ENCODE measurements at places on chromosomes 5 and 9.

DNA sequence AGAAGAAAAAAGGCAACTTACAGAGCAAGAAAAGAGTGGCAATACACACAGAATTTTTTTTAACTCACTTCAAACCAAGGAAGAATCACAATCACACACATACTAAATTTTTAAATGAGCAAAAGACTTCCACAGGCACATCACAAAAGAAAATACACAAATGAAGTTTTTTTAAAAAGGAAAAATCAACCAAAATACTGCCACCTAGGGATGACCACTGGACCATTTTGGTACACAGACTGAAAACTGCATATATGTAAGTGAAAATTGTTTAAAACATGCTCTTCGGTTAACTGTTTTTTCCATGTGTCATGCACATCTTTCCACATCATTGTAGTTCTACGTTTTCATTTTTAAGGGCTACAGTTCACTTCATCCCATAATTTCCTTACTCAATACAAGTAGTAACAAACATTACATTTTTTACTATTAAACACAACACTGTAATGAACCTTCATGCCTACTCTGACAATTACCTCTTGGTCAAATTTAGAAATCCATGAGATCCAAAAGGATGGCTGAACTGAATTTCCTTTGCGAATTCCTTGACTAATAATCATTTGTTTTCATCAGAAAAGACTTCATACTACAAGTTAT lies 79.0 kb downstream of the FBXW11 start:
- no peak for DNase-seq

DNA sequence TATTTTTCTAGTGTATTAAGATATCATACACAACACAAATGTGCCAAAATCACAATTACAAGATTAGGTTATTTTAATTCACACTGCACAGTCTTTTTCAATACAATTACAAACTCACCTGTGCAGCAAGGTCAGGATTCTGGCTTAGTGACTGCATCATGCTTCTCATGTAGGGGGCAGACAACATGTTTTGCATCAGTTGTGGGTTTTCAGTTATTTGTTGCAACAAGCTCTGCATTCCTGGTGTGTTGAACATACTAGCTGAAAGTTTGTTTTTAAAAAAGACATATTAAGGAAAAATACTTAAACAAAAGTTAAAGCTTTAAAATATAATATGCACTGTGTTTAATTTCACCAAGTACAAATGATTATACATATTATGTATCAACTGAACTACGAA lies 38.7 kb downstream of the UBQLN1 start:
- DNase-seq: no peak

GRCh38 chr5:78540335-78541085 lies 108.1 kb downstream of the LHFPL2 start:
- DNase-seq: no peak

- no peak for DNase-seq
These were observed 828.1 kb upstream of the ZNF608 start for GRCh38 chr5:125574491-125575044.

DNA sequence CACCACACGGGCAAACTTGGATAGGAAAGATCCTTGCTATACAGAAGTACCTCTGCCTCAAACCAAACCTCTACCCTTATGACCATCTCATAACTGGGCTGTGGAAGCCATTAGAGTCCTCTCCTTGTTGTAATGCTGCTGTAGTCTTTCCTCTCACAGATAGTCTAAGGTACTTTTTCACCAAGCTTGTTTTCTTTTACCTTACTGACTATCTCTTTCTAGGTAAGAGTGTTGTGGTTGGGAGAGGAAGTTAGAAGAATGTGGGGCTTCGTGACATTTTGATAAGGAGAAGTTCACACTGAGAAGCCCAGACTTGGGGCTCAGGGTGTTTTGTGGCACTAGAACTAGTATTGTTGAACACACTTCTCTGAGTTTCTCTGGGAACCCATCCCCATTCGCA lies 8.9 kb downstream of the CFAP95 start:
- no peak for DNase-seq

DNA sequence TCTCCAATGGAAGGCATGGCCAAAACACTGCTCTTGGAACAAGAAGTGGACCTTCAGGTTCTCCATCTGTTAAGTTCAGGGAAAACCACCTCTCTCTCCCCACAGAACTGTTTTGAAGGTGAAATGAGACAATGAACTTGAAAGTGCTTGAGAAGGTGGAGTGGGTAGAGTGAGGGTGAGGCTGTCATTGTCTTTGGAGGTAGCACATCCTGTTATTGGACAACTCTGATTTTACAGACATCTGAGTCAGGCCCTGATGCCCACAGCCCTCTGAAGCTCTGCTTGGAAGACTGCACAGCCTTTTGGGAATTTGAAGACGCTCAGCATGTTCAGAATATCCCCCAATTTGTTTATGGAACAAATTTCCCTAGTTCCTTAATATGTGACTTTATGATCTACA lies 27.6 kb upstream of the TEX48 start:
- no peak for DNase-seq

DNA sequence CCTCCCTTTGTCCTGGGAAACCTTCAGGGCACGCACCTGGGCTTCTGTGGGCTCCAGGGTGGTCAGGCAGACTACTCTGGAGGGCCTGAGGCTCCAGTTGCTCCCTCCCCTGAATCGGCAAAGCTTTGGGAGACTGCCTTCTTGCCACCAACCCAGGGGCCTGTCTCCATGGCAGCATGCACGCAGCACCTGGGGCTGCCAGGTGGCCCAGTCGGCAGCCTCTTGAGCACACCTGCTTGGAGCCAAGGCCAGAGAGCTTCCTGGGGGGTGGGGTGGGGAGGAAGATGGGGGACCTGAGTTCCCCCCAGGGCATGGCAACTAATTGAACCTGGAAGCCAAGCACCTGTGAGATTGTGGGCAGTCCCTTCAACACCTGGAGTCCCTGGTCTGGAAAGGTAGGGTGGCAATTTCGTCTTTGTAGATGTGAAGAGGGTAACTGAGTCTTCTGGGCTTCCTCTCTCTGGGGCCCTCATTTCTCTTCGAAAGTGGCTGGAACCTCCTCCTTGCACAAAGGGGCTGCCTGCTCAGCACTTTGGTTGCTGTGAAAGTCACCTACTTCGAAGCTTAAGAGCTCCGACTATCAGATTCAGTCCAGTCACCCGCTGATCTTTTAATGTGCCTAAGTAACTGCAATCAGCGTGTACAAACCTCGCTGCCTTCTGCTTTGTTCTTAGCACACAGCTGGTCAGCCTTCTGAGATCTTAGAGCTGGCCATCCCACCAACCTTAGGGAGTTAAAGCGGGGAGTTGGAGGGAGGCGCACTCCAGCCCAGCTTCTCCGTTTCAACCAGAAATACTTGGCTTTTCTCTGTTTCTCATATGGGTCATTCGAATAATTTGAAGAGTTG lies 4.0 kb downstream of the RNF183 start:
- DNase-seq: no peak

DNA sequence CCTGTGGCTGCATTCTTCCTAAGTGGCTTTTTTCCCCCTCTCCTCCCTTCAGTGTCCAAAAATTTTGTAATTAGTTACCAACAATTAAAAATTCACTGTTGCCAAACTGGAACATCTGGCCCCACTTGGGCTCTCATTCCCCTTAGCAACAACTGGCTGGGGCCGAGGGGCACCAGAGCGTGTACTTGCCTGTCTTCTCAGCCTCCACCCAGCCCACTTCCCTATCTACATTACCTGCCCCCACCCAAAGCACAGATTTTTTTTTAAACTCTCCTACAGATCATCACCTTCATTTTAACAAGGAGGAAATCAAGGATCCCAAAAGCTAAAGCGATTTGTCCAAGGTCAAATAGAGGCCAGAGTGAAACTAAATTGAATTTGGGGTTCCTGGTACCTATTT lies 278.8 kb downstream of the EBF1 start:
- no peak for DNase-seq

GRCh38 chr5:111829701-111830100 lies 72.7 kb upstream of the NREP start:
- DNase-seq: no peak

DNA sequence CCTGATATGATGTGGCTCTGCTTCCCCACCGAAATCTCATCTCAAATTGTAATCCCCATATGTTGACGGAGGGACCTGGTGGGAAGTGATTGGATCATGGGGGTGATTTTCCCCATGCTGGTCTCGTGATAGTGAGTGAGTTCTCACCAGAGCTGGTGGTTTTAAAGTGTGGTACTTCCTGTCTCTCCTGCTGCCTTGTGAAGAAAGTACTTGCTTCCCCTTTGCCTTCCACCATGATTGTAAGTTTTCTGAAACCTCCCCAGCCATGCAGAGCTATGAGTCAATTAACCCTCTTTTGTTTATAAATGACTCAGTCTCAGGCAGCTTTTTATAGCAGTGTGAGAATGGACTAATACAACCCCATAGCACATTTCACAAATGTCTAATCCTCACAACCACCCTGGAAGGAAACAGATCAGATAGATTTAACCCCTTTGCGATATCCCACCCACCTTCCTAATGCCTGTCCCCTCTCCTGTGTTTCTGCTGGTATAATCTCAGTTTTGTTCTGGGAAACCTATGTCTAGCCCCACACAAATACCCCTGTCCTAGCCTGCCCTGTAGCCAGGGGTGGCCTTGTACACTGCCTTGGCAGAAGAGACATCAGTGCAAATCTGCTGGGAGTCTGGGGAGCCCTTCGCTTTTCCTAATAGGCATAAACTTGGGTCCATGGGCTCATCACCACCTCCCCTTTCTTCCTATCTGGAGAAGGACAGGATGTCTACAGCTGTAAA lies 157.0 kb upstream of the RAI14 start:
- no peak for DNase-seq

DNA sequence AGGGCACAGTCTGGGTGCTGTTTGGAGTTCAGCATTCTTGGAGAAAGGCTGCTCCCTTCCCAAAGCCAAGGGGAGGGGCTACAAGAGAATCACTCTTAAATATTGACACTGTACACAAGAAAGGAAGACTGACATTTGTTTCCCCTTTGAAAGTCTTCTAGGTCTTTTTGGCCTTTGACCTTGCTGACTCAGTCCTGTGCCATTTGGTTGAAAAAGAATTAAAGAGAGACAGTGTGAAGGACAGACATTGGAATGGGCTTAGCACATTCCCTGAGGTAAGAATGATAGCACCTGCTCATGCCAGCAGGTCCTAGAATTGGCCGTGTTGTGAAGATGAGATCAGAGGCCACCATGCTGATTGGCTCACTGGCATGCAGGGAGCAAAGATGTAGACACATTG lies 271.4 kb upstream of the ZNF608 start:
- DNase-seq: no peak

GRCh38 chr9:131349881-131350563 lies 43.9 kb upstream of the PRRC2B start:
- peak; percentile 89 for DNase-seq

GRCh38 chr5:133995883-133996563 lies 8.8 kb downstream of the VDAC1 start:
- DNase-seq: no peak

GRCh38 chr5:172666251-172666650 lies 25.2 kb downstream of the NEURL1B start:
- DNase-seq: no peak

GRCh38 chr5:176954050-176954449 lies 52.5 kb downstream of the UIMC1 start:
- DNase-seq: no peak

- DNase-seq: no peak
These were observed 134.6 kb downstream of the TMC1 start for GRCh38 chr9:72656021-72656420.

GRCh38 chr9:115191667-115192066 lies 73.7 kb upstream of the TNC start:
- peak; percentile 13 for DNase-seq

- no peak for DNase-seq
These were observed 26.6 kb downstream of the PTPDC1 start for GRCh38 chr9:94110821-94111252.

- DNase-seq: no peak
These were observed 862.2 kb downstream of the DTWD2 start for GRCh38 chr5:118126159-118126558.

GRCh38 chr5:33903118-33903517 lies 11.3 kb upstream of the ADAMTS12 start:
- DNase-seq: no peak

- DNase-seq: no peak
These were observed 17.9 kb upstream of the GPX8 start for GRCh38 chr5:55141945-55142690.

GRCh38 chr9:3035579-3036332 lies 191.9 kb upstream of the PUM3 start:
- no peak for DNase-seq

DNA sequence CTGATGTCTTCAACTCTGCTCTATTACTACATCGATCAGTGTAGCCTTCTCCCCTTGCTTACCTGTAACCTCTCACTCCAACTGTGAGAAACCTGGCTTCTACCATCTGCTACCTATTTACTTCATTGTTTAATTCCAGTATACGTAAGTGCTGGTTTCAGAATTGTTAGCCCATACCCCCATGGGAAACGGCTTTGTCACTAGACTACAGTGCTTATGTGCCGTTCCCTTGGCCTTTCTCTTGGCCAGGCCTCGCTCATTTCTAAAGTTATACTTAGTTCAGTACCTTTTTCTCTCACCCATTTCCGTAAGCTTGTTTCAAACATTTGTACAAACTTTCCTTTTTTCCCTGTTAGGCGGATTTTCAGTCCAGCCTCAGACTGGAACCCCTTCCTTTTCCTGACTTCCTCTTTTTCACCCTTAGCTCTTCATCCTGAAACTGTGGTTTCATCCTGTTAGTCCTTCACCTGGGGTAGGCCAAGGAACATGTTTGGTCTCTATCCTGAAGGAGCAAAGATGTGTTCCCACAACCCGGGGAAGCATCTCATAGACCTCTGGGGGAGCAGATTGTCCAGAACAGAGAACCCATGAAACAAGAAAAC lies 21.7 kb downstream of the ALG2 start:
- DNase-seq: no peak

GRCh38 chr9:131273856-131274673 lies 2.2 kb downstream of the FAM78A start:
- no peak for DNase-seq

DNA sequence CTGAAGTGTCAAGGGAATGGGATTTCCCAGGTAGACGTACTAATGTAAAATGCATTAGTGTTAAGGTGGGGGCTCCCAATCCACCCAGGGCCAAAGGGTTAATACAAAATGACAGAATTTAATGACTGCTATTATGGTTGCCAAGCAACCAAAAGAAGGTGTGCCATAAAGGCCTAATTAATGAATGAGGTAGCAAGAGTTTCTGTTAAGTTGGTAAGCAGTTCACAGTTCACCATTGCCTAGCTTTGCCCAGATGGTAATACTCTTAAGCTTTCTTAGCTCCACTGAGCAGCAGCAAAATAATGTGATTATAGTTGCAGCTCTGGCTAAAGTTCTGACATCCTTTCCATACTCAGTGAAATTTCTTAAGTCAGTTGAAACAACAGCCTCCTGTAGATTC lies 211.7 kb downstream of the DENND1A start:
- DNase-seq: no peak

GRCh38 chr5:180558232-180558631 lies 33.1 kb downstream of the SCGB3A1 start:
- no peak for DNase-seq

DNA sequence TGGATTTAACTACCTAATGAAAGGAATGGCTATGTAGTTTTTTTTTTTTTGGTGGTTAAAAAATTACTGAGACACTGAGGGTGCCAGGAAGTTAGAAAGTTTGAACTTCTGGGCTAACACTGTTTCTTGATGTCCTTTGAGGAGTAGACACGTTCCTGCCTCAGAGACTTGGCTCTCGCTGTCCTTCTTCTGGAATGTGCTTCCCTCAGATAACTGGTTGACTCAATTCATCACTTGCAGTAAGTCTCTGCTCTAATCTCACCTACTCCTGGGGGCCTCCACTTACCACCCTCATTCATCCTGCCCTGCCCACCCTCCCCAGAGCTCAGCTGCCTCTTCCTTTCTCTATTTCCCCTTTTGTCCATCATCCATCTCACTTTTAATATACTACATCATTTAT lies 167.0 kb downstream of the YTHDC2 start:
- no peak for DNase-seq

- peak; percentile 23 for DNase-seq
These were observed 3.9 kb downstream of the FLT4 start for GRCh38 chr5:180645274-180646204.

Data from GM13977 (cell line).